PC-3 (cell line): ENCODE measurements at places on chromosomes 12 and 14. TPM values are rescaled to one million over a fixed set of nuclear protein-coding genes. Genes with fewer than 3 reads are reported as not detected.

DNA sequence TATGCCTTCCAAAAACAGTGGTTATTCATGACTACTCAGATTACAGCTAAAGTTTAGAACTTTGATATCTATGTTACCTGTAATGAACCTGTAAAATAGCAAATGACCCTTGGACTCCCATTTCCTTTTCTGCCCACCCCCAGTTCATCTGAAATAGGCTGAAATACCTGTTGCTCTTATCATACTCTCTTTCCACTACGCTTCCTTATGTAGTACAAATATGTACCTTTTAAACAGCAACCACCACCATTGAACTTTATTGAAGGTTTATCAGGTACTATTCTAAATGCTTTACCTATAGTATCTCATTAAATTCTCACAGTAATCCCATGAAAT lies 239.7 kb downstream of the SSPN start:
- DNase-seq: no peak

DNA sequence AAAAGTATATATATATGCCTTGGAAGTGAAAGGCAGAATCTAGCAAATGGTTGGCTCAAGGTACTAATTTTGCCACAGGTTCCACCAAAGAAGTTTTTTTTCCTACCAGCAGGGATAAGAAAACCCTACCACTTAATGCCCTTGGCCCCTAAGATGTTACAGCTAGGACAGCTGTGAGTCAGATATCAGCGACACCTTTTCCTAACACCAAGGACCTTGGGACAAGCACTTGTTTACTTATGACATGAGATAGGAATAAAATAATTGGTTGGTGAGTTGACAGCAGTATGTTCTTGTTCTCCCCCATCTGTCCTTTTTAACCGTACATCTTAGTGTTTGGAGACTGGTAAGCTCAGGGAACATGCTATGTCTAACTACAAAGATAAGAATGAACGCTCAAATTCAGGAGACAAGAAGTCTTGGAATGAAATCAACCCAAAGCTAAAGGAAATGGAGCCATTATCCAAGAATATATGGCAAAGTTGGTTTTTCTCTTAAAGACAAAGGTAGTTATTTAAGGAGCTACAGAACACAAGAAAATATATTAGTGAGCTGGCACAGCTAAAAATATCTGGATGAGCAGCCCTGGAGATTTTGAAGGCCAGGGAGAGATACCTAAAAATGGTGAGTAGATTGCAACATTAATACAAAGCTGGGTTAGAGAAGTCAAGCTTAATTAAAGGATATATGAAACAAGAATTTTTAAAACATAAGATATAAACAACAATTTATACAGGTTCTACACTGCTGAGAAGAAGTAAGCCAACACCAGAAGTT lies 126.8 kb downstream of the TMTC1 start:
- DNase-seq: no peak

DNA sequence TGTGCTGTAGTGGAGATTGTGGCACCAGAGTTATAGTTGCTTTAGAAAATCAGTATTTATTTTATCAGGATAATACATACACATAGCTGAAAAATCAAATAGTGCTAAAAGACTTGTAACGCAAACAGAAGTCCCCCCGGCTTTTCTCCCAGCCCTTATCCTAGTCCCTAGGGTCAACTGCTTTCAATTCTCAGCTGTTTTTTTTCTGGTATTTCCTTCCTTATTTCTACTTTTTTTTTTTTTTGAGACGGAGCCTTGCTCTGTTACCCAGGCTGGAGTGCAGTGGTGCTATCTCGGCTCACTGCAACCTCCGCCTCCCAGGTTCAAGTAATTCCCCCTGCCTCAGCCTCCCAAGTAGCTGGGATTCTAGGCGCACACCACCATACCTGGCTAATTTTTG lies 8.4 kb upstream of the CTDSP2 start:
- DNase-seq: no peak

GRCh38 chr14:105203057-105203531 lies 22.0 kb upstream of the NUDT14 start:
- peak; percentile 81 for DNase-seq

DNA sequence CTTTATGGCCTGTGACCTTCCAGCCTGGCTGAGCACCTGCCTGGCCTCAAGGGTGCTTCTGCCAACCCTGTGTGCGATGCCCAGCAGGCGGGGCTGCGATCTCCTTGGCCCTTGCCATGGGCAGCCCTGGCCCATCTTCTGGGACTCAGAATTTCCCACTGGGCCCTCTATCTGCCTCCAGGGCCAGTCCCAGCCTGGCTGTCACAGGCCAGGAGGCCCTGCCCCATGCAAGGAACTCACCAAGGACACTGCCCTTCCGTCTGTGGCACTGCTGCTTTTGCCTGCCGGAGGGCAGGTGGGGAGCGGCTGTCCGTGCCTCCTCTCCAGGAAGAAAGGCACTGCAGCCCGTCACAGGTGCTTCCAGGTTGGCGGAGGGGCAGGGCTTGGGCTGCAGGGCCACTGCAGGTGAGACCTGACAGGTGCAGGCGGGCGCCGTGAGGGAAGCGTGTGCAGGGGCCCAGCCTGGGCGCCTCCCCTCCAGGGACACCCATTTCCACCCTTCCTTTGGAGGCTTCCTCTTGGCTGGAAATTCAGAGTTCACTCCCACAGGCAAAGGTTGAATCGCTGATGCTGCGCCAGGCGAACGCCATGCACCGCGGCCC lies 177.8 kb downstream of the KIF26A start:
- DNase-seq: no peak

CFAP54 gene
- 0.77 and 1.1 TPM in 2 replicates for total RNA-seq

DNA sequence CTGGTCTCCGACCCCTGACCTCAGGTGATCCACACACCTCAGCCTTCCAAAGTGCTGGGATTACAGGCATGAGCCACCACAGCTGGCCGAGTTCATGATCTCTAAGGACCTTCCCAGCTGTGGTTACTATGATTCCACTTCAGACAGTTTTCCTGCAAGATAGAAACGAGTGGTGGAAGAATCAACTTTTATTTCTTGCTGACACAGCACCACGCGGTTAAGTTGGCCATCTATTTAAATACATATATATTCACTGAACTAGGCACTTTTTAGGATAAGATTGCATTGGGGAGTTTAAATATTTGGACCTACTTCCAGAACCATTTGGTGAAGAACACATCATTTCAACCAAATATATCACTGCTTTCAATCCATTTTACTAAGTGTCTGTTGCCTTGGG lies 213.4 kb downstream of the TBX5 start:
- no peak for DNase-seq

NR4A1 gene
- 90.7 and 110 TPM in 2 replicates for total RNA-seq

FGF6 gene
- not detected in 2 replicates for total RNA-seq

DNA sequence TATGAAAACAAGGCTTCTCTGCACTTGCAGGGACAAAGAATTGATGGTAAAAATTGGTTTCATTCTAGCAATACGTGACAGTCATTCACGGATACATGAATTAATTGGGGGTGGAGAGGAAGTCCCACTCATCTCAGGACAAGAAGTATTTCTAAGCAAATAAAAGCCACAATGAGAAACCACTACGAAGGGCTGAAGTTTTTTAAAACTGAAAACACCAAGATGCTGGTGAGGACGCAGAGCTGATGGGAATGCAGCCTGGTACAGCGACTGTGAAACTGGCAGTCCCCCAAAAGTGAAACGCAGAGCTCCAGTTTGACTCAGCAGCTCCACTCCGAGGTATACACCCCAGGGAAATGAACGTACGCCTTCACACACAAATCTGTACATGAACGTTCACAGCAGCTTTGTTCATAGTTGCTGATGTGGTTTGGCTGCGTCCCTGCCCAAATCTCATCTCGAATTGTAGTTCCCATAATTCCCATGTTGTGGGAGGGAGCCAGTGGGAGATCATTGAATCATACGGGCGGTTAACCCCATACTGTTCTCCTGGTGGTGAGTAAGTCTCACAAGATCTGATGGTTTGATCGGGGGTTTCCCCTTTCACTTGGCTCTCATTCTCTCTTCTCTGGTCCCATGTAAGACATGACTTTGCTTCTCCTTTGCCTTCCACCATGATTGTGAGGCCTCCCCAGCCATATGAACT lies 89.0 kb downstream of the SCARB1 start:
- peak; percentile 76 for DNase-seq

EML5 gene
- total RNA-seq: 0.66 and 0.86 TPM in 2 replicates

DNA sequence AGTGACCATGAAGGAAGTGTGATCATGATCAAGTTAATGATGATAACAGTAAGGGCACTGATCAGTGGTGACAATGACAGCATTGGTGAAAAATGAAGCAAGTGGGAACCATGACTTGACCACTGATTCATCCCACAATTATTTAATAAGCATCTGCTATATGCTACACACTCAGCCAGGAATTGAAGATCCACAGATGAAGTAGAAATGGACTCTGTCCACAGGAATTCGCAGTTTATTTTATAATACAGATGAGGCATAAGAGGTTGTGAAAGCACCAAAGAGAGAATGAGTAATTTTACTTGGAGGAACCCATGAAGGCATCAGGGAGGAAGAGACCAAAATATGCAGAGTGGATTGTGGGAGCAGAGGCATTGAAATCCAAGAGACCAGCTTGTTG lies 33.8 kb upstream of the SMUG1 start:
- DNase-seq: peak; percentile 68

- no peak for DNase-seq
Measured at GRCh38 chr14:31371646-31372045, 48.7 kb downstream of the HEATR5A start.

GRCh38 chr12:21538061-21538653 lies 12.1 kb downstream of the SPX start:
- peak; percentile 65 for DNase-seq

DNA sequence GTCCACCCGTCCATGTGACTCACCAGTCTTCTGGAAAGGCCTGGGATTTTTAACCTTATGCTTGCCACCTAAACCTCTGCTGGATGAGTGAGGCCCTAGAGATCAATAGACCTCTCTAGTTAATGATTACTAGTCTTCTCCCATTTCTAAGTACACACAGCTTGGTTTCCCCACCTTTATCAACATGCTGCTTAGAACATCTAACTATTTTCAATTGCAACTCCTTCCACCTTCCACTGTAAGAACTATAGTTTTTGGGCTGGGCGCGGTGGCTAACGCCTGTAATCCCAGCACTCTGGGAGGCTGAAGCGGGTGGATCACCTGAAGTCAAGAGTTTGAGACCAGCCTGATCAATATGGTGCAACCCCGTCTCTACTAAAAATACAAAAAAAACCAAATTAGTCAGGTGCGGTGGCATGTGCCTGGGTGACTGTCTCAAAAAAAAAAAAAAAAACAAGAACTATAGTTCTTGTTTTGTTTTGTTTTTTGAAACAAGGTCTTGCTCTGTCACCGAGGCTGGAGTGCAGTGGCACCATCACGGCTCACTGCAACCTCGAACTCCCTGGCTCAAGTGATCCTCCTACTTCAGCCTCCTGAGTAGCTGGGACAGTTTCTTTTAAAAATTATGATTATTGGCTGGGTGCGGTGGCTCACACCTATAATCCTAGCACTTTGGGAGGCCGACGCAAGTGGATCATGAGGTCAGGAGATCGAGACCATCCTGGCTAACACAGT lies 18.7 kb upstream of the MDM2 start:
- no peak for DNase-seq

DNA sequence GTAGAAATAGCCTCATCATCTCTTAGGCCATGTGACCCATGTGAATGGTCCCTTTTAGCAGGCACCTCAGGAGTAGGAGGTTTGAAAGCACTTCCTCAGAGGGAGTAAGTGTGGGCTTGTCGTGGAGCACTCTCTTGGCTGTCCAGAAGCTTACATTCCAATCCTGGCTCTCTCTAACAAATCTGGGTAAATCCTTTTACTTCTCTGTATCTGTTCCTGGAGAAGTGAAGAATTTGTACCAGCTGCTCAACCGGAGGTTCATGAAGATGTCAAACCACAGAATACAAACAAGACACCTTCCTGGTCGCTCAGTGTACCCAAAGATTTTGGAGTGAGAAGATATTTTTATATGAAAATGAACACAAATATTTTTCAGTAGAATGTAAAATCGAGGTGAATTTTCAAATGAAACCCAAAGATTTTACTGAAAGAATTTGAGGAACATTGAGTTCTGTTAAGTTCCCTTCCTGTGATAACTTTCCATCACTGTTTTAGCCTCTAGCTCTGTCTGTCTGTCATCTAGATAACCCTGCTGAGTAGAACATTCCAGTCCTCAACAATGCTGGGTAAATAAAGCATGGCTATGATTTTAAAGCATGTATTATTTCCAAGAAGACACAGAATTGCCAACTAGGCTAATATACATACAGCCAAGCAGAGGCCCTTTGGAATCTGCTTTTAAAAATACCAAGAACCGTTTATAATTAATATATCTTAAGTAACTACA lies 263.9 kb upstream of the RGS6 start:
- no peak for DNase-seq

DNA sequence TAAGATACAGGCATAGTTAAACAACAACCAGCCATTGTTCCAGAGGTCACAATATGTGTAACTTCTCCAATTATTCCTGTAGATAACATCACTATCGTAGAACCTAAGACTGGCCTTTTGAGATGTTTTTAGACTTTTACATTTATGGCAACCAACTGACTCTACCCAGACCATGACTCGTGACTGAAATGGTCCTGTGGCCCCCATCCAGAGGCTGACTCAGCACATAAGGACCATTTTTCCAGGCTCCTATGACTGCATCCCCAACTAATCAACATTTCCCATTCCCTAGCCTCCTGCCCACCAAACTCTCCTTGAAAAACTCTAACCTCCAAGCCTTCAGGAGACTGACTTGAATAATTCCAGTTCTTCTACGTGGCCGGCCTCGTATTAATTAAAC lies 52.6 kb upstream of the NID2 start:
- no peak for DNase-seq
